ENCODE measurements at places on chromosomes 7 and 10. TPM values are rescaled to one million over a fixed set of nuclear protein-coding genes. Genes with fewer than 3 reads are reported as not detected.
A peak's percentile ranks its signal among the peaks of the same experiment; 100 is the strongest.

DNA sequence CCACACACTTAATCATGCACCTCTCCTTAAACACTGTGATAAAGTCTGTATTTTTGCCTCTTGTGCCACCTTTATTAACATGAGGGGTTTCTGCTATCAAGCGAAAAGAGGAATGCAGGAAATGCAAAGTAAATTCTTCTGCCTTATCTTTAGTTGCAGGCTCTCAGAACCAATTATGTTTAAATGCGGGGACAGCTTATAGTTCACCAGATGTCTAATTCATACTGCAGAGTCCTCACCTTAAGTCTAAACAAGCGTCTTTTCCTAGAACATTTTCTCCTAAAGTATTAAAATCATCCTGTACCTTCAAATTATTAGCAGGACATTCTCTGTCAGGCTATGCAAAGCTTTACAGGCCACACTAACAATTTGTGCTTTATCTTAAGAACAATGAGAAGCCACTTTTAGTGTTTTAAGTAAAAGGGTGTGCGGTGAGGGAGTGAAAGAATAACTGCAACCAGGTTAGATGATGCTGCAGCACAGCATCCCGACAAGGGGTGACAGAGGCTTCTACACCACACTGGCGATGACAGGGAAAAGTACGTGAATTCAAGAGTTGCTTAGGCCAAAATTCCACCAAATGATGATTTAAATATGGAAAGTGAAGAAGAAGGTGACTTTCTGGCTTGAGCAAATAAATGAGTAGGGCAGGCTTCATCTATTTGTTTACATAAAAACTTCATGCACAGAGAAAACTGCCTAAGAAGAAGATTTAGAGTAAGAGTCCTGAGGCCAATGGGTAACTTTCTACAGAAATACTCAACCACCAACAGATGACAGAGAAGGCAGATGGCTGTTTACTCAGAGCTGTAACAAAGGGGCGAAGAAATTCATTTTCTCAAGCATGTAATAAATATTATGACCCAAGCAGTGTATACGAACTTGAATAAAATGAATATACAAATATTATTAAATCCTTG is 36.0 kb downstream of the EZH2 start:
- no peak for DNase-seq

GRCh38 chr10:71713135-71714030 is 6.2 kb downstream of the C10orf105 start:
- DNase-seq: peak; percentile 66

- DNase-seq: no peak
Observed at GRCh38 chr7:80879849-80880248, 39.0 kb downstream of the SEMA3C start.

GRCh38 chr7:87874066-87874465 is 2.1 kb downstream of the SLC25A40 start:
- no peak for DNase-seq

GRCh38 chr10:102642736-102643335 is 1.4 kb upstream of the TRIM8 start:
- peak; percentile 33 for DNase-seq

The PNLIPRP3 gene
- not detected for total RNA-seq

GRCh38 chr10:20630092-20630643 is 266.9 kb downstream of the NEBL start:
- DNase-seq: no peak

DNA sequence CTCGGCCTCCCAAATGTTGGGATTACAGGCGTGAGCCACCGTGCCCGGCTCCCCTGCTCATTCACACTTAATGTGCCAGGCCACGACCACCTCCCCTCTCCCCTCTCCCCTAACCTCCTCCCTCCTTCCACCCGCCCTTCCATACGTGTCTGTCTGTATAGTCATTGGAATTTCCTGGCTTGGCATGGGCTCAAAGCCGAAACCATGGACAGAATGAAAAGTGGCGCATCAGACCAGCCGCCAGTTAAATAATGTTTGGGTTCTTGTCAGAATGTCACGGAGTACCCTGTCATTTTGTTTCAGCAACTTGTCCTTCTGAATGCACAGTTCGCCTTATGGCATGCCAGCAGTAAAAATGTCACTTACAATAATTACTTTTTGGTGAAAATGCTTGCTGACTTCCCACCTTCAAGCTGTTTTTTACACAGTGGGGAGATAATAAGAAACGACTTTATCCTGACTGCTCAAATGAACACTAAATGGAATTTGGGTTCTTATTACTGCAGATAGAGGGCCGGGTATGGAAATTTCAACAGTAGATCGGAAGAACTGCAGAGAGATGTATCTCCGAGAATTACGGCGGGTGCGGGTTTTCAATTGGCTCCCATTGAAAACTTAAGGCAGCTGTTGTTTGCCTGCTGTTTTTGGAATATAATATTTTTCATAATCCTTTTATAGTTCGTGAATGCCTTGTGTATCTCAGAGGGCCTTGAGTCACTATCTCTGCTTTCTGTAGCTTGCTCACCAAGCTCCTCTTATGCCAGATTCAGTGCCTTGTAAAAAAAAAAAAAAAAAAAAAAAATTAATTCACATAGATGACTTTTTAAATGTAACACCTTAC is 65.5 kb upstream of the SH2B2 start:
- no peak for DNase-seq

The TMEM139 gene
- total RNA-seq: 131 TPM
